ENCODE measurements at places on chromosomes 2 and 18. TPM values are rescaled to one million over a fixed set of nuclear protein-coding genes. Genes with fewer than 3 reads are reported as not detected.

SPATA3 gene
- total RNA-seq, result not detected

DNA sequence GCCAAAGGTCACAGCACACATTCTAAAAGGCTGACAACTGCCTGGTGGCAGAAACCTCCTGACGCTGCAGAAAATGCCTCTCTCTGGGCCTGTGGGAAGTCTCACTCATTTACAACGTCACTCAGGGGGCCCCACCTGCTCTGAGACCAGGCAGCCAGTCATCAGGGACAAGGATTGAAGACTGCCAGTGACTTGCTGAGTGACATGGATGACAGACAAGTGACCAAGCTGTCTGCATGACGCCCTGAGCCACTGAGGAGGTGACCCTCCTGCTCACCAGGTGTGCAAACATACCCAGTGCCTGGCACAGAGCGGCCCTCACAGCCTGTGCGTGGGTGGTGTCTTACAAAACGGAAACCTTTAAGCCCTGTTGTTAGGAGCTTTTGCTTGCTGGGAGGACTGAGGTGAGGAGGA is 392.4 kb downstream of the TNS1 start:
- H3K4me3 ChIP-seq, result no peak overlapping the region
- no peaks in the 10 kb centered on the region for H3K4me1 ChIP-seq
- H3K27ac ChIP-seq, result no peak overlapping the region
- no peaks in the 10 kb centered on the region for H3K36me3 ChIP-seq

- no peaks in the 10 kb centered on the region for H3K27me3 ChIP-seq
- peak; percentile 12 for DNase-seq
- no peak overlapping the region for H3K4me3 ChIP-seq
- no peaks in the 10 kb centered on the region for H3K36me3 ChIP-seq
- H3K27ac ChIP-seq, result no peak overlapping the region
Observed at GRCh38 chr2:49490710-49491109, 336.4 kb upstream of the FSHR start.

DNA sequence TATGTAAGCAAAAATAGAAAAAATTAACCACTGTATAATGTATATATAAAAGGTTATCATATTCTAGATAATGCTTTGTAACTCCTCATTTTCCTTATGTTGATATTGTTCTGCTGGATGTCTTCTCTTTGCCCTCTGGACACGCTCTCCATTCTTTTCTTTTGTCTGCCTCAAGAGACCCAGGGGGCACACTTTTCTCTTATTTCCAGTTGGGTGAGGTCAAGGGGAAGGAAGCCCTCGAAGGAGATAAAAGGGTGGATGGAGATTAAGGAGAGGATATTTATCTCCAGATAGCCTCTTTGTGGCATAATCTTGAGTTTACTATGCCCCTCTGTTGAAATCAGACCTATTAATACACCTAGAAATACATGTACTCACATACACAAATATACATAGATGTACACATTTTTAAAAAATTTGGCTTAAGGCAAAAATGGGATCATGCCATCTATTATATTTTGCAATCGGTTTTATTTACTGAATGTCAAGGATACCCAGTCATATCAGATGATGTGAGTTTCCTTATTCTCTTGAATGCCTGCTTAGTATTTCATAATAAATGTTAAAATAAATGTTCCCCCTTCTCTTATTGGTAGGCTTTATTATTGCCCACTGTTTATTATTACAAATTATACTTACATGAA is 65.3 kb downstream of the LCLAT1 start:
- DNase-seq, result no peak
- no peak overlapping the region for H3K4me3 ChIP-seq
- peaks cover 10% of the 10 kb centered on the region for H3K4me1 ChIP-seq
- no peaks in the 10 kb centered on the region for H3K36me3 ChIP-seq
- no peaks in the 10 kb centered on the region for H3K27me3 ChIP-seq

DNA sequence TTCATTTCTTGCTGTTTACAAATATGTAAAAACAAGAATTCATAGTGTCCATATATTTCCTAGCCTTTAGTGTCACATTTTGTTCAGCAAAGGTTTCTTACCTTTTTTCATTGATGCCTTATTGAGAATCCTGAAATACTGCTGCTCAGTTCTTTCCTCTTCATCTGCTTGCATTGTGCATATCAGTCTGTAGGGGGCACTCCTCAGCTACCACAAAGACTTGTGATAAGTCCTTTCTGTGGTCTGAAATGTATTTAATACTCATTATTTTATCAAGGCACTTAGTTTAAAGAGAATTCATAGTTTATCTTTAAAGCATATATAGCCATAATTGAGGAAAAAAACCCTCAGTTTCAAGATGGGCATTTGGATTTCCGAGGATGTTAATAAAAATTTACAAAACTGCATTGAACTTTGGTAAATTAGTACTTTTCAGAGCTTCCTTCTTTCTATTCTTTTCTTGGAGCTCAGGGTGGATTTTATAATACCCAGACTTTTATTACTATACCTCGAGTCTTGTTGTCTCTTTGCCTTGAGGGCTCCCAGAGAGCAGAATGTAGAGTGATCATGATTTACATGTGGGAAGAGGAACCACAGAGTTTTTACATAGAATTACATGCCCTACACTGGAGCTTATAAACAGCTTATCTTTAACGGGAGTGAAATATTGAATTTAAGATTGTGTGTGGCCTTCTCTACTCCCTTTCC is 570.1 kb downstream of the PLCL1 start:
- no peak overlapping the region for H3K4me3 ChIP-seq
- no peak for DNase-seq
- no peak overlapping the region for H3K27ac ChIP-seq
- H3K27me3 ChIP-seq, result no peaks in the 10 kb centered on the region

DNA sequence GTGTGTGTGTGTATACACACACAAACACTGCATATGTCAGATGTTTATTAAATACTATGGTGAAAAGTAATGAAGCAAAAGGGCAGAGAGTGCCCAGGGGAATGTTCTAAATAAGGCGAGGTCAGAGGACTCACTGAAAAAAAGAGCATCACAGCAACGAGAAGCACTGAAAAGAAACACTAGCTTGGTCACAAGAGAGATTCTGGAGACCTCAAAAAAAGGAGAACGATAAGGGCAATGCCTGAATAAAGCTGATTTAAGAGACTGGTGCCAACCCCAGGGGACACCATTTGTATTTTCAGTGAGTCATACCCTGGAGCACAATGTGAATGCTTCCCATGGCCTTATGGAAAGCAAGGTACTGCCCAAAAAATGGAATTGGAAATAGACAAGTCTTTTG is 14.5 kb downstream of the SLC40A1 start:
- H3K4me3 ChIP-seq, result no peak overlapping the region
- no peak for DNase-seq
- H3K4me1 ChIP-seq, result peaks cover 26% of the 10 kb centered on the region

DNA sequence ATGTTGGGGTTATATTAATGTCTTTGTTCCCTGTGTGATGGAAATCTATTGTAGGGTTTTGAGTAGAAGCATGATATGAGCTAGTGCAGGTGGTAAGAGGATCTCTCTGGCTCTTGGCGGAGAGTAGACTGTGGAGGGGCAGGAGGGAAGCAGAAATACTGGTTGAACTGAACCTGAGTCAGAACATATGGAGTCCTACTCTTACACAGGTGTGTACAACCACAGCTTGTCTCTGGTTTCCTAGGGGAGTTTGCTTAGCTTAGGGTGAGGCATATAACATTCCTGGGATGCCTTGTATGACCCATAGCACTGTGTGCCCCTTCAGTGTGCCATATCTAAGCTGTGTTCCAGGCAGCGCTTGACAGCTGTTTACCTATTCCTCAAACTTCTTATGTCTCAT is 97.3 kb upstream of the GCFC2 start:
- no peak overlapping the region for H3K27ac ChIP-seq
- H3K36me3 ChIP-seq, result no peaks in the 10 kb centered on the region
- H3K27me3 ChIP-seq, result no peaks in the 10 kb centered on the region
- no peak for DNase-seq
- H3K4me3 ChIP-seq, result no peak overlapping the region

- H3K4me1 ChIP-seq, result peaks cover 22% of the 10 kb centered on the region
- no peak overlapping the region for H3K4me3 ChIP-seq
- H3K27ac ChIP-seq, result no peak overlapping the region
- DNase-seq, result no peak
- H3K36me3 ChIP-seq, result no peaks in the 10 kb centered on the region
Observed at GRCh38 chr2:54429054-54429453, 27.1 kb upstream of the SPTBN1 start.

Measured in ovary (tissue), 10 donors.